ENCODE measurements at places on chromosomes 7 and 10. TPM values are rescaled to one million over a fixed set of nuclear protein-coding genes. Genes with fewer than 3 reads are reported as not detected.

Gene HMX2
- 1.3 TPM for total RNA-seq

Gene AKR1C2
- total RNA-seq = 1.9 TPM

Gene MIOS
- 39.4 TPM for total RNA-seq

Gene NRCAM
- total RNA-seq = 0.11 TPM

Gene OR2A12
- total RNA-seq = not detected

Gene MPP7
- total RNA-seq = 2.0 TPM

Gene CFAP69
- total RNA-seq = 4.9 TPM

Gene OR6B1
- not detected for total RNA-seq

Gene NPTX2
- 4.5 TPM for total RNA-seq

Gene ADAP1
- 1.3 TPM for total RNA-seq

Gene CALML5
- total RNA-seq = not detected

GRCh38 chr10:78896159-78896928 is 172.4 kb upstream of the ZMIZ1 start:
- no peak for DNase-seq

GRCh38 chr10:113656896-113657295 is 6.9 kb downstream of the NRAP start:
- no peak for DNase-seq

GRCh38 chr7:74401137-74401859 is 52.4 kb upstream of the GTF2IRD1 start:
- DNase-seq = peak; percentile 78

- peak; percentile 77 for DNase-seq
Measured at GRCh38 chr7:155814316-155815276, 2.3 kb upstream of the SHH start.

GRCh38 chr7:90625562-90625961 is 29.4 kb downstream of the CDK14 start:
- peak; percentile 49 for DNase-seq

GRCh38 chr7:36075561-36075960 is 77.5 kb upstream of the EEPD1 start:
- DNase-seq = no peak

DNA sequence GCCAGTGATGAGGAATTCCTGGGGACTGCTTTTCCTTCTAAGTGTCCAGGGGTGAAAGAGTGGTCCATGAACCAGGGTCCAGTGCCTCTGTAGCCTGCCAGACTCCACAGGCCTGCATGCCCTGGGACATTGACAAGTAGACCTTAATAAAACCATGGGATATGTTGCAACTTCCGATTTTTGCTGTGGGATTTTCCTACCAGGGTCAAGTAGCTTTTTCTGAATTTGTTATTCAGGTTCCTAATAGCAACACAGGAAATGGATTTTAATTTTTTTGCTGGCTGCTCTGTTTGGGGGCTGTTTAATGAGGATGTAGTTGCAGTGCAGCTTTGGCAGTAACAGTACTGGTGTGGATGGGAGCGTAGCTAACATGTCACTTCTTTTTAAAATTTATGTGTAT is 42.1 kb downstream of the WBP1L start:
- DNase-seq = no peak

DNA sequence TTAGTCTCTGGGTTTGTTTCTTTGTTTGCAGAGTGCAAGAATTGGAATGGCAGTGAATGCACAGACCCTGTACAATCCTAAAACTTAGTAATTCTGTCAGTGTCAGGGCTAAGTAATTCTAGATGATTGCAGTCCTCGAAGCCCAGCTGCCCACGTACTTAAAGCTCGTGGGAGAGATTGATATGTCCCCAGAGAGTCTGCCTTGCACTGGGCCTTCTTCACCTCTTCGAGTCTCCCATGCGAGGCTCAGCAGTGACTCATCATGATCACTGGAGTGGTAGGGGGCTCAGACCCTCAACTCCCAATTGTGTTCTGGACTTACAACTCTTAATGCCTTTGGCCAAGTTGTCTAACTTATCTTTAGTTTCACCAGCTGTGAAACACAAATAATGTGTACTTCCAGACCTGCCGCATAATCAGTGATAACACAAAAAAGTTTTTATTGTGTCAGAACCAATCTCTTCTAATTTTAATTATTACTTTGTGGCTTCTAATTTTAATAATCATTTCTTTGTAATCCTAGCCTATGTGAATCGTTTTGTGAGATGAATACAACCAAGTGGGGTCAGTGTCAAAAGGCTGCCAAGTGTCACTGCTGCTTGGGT is 345.6 kb upstream of the LRGUK start:
- DNase-seq = no peak

- no peak for DNase-seq
Measured at GRCh38 chr7:102085218-102085772, 201.4 kb upstream of the SH2B2 start.

- no peak for DNase-seq
Measured at GRCh38 chr10:52999258-52999657, 226.7 kb upstream of the MBL2 start.

GRCh38 chr7:122914812-122915211 is 28.6 kb upstream of the CADPS2 start:
- DNase-seq = peak; percentile 51

GRCh38 chr7:76346778-76347177 is 12.0 kb downstream of the YWHAG start:
- no peak for DNase-seq

DNA sequence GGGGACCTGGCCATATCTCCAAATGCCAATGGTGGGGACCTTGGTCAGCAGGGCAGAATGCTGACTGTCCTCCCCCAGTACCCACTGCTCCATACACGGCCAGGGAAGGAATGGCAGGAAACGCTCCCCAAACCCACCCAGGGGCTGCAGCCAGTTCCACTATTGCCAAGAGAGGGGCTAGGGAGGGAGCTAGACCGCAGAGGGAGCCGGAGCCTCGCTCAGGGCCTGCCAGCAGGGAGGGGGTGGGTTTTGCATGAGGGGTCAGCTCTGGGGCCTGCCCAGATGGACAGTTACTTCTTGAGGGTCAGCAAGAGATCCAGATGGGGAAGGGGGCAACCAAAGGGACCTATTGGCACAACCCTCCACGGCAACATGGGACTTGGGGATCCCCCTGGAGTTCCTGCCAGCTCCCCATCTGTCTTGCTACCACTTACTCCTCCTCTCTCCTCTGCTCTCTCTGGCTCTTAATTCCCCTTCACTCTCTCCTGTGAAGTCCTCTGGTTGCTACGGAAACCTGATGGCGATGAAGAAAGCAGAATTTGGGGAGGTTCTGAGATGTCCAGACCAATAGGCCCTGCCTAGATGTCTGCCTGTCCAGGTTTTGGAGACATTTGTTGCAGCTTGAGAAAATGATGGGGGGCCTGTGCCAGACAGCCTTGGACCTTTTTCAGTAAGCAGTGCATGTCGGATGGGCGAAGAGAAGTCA is 12.6 kb downstream of the FGF8 start:
- no peak for DNase-seq

DNA sequence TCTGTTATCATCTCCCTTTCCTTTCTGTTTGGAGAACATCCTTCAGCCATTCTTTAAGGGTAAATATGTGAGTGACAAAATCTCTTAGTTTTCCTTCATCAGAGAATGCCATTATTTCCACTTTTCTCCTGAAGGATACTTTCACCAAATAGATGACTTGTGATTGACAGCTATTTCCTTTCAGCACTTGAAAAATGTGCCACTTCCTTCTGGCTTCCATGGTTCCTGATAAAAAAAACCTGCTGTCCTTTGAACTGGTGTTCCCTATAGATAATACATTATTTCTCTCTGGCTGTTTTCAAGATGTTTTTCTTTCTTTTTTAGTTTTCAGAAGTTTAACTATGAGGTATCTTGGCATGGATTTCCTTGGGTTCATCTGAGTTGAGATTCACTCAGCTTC is 79.7 kb downstream of the TBXAS1 start:
- no peak for DNase-seq

DNA sequence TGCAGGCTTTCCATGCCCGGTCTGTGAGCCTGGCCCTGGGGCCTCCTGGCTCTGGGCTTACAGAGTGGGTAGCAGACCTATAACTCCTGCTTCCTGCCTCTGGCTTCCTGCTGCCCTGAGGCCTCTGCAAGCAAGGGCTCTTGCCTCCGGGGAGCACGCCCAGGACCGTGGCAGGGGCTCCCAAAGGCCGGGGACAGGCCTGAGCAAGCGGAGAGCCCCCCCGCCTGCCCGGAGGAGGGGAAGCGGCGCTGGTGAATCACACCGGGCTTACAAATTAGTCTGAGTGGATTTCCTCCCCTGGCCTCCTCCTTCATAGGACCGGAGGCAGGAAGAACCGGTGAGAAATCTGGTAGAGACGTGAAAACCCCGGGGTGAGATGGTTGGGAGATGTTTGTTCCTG is 1.5 kb upstream of the MYL10 start:
- peak; percentile 89 for DNase-seq

GRCh38 chr10:29688230-29688661 is 53.5 kb upstream of the SVIL start:
- DNase-seq = peak; percentile 14

DNA sequence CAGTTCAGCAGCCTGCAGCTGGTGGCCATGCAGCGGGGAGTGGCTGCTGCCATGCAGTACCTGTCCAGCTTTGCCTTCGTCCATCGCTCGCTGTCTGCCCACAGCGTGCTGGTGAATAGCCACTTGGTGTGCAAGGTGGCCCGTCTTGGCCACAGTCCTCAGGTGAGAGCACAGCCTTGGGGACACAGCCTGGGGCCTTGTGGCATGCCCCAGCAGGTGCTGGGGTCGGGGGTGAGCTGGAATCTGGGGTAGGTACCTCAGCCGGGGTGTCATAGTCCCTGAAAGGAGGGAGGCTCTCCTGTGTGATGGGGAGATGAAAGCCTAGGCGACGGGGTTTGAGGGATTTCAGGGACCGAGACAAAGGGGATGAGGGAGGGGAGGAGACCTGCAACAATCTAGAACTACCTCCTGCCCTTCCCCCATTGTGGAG is 14.1 kb downstream of the EPHB6 start:
- DNase-seq = no peak

DNA sequence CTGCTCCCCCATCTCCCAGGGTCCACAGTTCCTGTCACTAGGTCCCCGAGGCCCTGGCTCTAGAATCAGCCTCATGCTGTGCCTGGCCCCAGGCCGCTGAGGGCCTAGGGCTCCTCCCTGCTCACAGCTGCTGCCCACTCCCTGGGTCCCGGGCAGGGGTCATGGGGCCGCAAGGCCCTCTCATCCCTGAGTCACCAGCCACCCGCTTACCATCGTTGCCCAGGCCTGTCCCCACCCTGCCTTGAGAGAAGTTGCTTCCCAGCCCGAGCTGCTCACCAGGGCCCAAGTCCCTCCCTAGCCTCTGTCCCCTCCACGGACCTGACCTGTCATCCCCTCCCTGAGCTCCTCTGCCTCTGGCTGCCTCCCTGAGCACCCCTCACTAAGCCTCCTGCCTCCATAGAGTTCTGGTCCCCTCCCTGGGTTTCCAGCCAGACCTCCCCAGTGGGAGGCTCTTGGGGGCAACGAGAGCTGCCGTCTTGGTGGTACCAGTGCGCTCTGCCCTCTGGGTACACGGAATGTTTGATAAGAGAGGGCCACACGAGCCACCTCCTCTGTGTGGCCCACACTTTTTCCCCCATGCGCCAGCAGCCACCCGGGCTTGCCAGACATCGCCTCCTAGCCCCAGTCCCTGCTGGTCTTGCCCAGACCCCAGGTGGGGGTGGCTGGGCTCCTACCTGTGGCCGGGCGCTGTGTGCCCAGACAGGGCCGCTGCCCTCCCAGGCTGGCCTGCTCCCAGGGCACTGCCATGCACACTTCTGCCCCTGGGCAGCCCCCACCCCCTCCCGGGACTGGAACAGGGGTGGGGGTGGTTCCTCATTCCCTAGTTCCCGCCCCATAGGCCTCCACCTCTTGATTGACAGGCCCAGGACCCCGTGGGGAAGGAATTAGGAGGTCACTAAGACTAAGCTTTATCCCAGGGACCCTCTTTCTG is 21.3 kb downstream of the MLXIPL start:
- no peak for DNase-seq

DNA sequence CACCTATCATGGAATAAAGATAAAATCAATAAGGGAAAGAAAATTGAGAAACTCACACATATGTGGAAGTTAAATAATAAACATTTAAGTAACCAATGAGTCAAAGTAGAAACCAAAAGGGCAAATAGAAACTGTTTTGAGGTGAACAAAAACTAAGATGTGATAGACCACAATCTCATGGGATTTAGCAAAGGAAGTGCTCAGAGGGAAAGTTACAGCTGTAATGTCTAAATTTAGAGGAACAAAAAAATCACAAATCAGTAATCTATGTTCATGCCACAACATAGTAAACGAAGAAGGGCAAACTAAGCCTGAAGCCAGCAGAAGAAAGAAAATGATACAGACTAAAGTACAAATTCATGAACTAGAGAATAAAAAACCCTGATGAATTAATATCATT is 16.3 kb downstream of the CYP3A4 start:
- DNase-seq = no peak

DNA sequence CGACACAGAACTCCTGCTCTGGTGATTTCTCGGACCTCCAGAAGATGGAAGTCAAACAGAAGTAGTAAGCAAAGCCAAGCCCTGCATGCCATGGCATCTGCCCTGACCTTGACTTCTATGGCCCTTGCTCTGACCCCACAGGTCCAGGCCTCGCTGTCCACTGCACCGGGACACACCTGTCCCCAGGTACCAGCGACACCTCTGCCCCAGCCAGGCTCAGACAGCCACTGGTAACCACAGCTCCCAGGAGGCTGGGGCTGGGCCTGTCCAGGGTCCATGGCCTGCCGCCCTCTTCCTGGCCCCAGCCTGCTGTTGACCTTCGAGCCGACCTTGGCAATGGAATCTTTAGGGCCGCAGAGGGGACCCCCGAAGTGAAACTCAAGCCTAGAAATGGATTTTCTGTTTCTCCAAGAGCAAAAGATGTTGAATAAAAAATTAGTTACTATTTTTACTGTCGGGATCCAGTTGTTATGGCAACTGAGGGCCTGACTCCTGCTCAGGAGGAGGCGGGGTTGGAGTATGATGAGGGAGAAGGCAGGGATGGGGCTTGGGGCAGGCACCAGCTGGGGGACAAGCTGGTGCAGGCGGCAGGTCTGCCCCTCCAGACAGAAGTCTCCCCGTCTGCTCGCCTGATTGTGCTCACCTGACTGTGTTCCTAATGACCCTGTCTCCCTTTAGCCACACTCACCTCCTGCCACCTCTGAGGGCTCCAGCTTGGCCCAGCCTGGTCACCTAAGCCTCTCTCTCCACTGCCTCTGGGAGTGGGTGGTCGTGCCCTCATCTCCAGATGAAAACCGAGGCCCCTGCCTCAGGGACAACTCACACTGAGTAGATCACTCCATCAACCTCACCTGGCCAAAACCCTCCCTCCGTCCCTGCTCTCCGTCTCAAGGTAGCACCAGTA is 4.1 kb upstream of the MMD2 start:
- no peak for DNase-seq

DNA sequence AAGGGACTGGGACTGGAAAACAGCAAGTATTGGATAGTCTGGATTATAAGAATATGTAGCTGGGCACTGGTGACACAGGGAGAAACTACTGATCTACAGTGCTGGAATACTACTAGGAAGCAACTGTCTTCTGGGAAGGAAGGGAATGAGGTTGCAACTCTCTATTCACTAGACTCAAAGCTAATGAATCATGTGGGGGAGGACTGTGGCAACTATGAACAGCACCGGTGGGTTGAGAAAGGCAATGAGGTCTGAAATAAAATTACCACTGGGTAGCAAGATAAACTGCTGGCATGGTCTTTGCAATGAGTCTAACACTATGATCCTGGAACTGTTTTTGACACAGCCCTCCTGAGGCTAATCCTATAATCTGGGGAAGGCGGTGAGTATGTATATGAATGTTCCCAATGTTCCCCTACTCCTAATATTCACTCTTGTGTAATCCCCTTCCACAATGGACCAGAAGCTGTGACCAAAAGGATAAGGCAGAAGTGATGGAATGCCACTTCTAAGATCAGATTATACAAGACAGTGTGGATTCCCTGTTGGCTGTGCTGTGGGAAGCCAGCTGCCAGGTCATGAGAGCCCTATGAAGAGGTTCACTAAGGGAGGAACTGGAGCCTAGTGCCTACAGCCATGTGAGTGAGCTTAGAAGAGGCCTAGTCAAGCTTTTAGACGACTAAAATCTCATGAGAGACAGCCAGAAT is 101.3 kb upstream of the DNAJB12 start:
- DNase-seq = no peak

Data from Daoy (cell line).